ENCODE measurements at places on chromosomes 5 and 9.

GRCh38 chr5:142974409-142974808, 204.2 kb downstream of the ARHGAP26 start:
- DNase-seq: no peak

DNA sequence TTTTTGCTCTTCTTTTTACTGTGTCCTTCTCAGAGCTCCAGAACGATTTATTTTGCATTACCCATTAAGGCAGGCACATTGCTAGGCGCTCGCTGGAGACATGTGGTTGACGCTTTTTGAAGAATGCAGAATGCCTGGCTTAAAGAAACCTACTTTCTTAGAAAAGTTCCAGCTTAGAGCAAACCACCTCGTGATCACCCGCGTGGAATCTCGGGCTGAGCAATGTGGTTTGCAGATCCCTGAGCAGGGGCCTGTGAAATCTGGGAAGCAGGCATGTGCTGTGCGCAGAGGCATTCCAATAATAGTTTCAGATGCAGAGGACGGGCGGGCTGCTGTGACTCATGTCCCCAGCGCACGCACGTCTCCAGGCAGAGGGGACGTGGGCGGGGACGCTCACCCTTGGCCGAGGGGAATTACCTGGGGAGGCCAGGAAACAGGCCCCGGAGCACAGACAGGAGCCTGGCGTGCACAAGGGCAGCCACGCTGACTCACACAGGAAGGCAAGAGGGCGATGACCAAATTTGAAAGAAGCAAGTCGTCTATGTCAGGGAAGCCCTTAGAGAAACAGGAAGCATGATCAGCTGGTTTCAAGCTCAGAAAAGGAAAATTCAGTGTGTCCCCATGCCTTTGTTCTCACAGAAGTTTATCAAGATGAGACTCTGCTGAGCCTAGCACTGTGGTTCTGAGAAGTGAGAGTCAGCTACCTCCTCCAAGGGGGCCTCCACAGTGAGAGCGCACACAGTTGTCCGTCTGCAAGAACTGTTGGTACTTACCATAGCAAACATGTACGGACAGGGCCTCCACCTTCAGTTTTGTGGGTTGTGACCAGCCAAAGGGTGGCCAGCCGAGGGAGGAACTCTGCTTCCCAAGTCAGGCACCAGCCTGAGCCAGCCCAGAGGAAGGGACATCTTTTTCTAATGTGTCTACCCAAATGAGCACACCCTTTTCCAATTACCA, 218.6 kb downstream of the PIK3R1 start:
- peak; percentile 47 for DNase-seq

DNA sequence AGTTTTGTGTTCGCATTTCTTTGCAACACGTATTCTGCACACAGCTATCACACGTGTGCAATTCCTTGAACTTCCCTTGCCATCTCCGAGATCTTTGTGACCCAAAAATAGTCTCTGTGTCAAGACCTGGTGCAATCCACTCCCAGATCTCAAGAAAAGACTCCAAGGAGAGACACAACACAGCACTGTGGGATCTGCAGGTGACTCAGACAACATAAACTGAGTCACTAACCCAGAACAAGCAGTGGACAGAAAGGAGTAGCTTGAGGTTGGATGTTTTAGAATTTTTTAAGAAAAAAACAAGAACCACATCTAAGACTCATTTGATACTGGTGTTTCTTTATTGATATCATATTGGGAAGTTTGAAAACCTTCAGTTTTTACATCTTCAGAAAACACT, 396.9 kb downstream of the AGTPBP1 start:
- no peak for DNase-seq

- peak; percentile 66 for DNase-seq
Observed at GRCh38 chr5:88883059-88883835, at the start of gene MEF2C. MEF2C (minus strand) TSS chr5:88883184; CDS start chr5:88823788, 59,396 bp downstream.

- DNase-seq: no peak
Observed at GRCh38 chr5:23027331-23027730, 174.2 kb upstream of the CDH12 start.

All from memory B cell (primary cell).